T-cell (primary cell): ENCODE measurements at places on chromosomes 6 and 20. TPM values are rescaled to one million over a fixed set of nuclear protein-coding genes. Genes with fewer than 3 reads are reported as not detected.

GRCh38 chr6:13272131-13273046 is 55.9 kb downstream of the TBC1D7 start:
- DNase-seq: no peak

- DNase-seq: no peak
Observed at GRCh38 chr6:130837067-130837466, 9.9 kb downstream of the SMLR1 start.

DNA sequence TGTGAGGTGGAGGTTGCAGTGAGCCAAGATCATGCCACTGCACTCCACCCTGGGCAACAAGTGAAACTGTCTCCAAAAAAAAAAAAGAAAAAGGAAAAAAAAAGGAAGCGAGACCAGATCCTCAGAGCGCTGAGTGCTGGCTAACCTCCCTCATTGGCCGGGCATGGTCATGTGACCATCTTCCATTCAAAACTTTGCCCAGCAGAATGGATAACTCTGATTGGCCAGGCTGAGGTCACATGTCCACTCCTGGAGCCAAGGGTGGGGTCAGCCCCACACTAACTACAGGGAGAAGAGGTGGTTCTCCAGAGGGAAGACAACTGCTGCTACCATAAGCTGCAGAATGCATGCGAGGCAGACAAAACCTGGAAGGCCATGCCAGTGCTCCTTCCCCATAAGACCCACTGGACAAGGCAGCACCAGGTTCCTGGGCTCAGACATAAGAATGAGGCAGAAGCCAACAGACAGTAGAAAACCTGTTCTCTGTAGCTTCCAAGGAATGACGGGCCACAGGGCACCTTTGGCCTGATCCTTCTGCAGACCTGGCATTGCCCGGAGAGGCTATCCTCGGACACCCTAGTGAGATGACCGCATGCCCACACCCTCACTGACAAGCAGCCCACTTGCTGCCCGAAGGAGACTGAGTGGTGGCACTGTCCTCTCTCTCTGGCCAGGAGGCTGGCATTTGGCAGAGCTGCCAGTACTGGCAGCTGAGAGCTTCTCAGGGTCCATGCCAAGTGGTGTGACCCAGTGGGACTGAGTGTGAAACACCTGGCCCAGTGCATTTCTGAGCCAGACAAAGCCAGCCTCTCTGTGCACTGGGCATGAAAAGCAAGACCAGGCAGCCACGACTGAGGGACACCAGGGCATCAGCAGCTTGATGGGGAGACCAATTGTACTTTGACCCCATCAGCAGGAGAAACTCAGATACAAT is 311.9 kb upstream of the SULF2 start:
- no peak for DNase-seq

- DNase-seq: no peak
Observed at GRCh38 chr6:105619971-105620741, 217.3 kb upstream of the PREP start.

- no peak for DNase-seq
Observed at GRCh38 chr6:134119486-134119885, 67.1 kb upstream of the SLC2A12 start.

DNA sequence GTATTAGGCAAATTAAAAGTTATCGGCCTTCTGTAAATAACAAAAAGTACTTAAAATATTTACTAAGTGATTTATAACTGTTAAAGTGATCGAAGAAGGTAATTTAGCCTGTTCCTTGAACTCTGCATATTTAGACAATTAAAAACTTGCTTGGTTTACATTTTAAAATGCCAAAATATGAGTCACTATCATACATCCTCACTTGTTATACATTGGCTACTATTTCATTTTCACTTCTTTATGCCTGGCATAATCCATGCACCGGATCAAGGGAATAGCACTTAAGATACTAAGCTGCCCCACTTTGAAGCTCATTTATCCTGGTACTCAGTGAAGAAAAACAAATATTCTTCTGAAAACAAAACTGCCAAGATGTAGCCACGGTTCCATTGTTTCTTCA is 344.6 kb downstream of the UBE3D start:
- no peak for DNase-seq

DNA sequence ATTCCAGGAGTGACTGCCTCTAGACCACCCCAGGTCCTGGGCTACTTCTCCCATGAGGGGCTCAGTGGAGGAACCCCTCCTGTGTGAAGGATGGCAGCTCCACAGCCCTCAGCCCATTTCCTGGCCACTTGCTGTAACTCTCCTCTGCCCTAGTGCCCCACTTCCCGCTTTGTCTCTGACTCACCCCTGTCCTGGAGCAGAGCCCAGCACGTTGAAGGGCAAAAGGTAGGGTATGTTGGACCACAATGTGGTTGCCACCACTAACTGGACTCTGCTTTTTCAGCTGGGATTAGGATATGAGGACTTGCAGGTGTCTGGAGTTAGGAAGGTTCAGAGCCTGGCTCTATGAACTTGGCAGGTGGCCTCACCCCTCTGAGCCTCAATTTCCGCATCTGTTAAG is 2.4 kb downstream of the MYBL2 start:
- DNase-seq: no peak

DNA sequence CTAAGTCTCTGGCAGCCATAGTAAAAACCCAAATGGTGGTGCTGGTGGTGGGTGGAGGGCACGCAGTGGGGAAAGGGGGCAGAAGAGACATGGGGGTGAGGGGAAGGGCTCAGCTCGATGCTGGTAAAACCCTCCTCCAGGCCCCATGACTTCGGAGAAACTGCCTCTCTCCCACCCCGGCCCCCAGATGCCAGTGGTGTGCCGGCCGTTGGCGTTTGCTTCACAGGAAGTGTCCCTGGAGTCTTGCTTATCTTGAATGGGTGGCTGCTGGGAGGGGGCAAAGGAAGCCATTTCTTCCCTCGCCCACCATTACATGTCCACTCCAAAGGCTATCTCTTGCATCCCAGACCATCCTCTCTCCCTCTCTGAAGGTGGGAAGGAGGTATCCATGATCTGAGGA is 25.4 kb downstream of the VEGFA start:
- DNase-seq: no peak

DNA sequence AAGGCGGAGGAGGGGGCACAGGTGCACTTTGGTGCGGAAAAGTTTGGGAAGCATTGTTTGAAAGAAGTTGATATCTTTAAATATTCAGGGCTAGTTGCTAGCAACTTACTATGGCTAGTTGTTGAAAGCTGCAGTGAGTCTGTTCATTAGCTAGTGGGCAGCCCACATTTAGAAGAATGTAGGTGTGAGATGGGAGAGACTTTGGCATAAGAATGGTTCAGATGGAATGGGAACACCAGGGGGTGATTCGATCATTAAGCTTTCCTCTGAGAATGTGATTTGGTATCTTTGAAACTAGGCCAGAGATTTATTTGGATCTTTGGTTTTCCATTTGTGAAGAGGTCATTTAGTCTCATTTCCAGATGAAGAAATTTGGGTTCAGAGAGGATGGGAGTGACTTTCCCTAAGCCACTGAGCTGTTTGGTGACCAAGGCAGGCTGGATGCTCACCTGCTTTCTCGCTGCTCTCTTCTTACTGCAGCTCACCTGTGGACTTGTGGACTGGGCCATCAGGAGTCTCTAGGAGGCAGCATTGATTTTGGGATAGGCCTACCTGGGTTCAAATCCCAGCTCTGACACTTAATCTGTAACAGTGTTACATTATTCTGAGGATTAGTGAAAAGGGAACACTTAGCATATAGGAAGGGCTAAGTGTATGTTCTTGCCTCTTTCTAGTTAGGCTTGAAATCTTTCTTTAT is 62.9 kb downstream of the CARMIL1 start:
- no peak for DNase-seq

PPP1R3G gene
- not detected for total RNA-seq

CNKSR3 gene
- total RNA-seq: 0.35 TPM
